ENCODE measurements at places on chromosomes 3 and 15.

DNA sequence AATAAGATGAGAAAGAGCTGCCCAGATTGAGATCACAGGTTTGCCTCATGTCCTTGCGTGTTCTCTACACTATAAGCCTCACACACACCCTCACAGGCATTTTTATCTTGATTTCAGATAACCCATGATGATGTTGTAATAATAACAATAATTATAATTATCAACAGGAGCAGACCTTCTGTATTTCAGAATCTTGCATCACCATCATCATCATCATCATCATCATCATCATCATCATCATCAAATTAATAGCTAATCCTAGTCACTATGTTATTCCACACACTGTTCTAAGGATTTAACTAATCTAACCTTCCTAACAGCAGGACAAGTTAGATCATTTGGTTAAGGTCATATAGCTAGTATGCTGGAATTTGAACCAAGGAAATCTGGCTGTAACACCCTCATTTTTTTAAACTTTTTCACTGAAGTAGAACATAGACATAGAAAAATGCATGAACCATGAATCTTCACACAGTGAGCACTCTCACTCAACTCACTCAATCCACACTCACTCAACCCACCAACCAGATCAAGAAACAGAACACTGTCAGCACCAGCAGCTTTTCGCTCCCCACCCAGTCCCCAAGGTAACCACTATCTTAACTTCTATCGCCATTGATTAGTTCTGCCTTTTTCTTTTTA lies 1.8 kb upstream of the SH2D7 start:
- DNase-seq, result no peak

- no peak for DNase-seq
Observed at GRCh38 chr3:2513986-2514385, 415.3 kb downstream of the CNTN4 start.

DNA sequence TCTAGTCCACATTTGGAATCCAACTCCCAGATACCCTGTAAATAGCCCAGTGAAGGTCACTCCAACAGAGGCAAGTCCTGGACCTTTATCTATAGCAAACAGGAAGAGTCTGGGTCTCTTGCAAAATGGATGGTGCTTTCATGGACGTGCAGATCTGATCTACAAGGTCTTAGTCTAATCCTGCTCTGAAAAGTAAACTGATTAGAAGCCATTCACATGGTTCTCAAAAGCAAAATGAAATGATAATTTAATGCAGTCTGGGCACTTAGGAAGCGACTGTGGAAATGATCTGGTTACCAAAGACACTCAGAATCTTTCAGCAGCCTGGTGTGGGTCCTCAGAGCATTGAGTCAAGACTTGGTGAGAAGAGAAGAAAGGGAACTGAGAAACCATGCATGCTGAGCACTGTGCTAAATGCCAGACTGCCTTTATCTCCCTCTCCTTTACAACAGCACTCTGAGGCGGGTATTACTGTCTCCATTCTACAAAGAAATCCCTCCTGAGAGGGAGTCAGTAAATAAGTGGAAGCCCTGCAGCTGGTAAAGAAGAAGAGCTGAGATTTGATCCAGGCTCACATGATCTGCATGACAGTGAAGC lies 29.0 kb downstream of the AQP9 start:
- no peak for DNase-seq

GRCh38 chr15:74682954-74683353 lies 12.9 kb downstream of the EDC3 start:
- DNase-seq, result peak; percentile 6

GRCh38 chr3:58034738-58035523 lies 26.7 kb downstream of the FLNB start:
- peak; percentile 59 for DNase-seq

DNA sequence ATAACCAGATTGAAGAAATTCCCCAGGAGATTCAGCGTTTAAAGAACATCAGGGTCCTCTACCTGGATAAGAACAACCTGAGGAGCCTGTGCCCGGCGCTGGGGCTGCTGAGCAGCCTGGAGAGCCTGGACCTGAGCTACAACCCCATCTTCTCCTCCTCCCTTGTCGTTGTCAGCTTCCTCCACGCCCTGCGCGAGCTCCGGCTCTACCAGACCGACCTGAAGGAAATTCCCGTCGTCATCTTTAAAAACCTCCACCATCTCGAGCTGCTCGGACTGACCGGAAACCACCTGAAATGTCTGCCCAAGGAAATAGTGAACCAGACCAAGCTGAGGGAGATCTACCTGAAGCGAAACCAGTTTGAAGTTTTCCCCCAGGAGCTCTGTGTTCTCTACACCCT lies 9.4 kb upstream of the LRRC34 start:
- DNase-seq, result no peak

DNA sequence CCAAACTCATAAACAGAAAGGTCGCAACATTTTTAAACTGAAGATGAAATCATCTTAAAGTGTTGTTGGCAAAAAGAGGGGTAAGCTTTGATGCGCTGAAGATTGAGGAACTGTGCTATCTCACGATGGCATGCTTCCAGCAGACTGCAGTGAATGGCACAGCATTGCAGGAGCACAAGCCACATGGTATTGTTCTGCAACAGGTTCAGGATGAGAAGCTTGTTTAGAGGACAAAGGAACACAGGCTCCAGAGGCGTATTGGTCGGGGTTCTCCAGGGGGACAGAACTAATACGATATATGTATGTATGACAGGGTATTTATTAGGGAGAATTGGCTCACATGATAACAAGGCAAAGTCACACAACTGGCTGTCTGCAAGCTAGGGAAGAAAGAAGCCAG lies 13.8 kb upstream of the PLD1 start:
- no peak for DNase-seq

DNA sequence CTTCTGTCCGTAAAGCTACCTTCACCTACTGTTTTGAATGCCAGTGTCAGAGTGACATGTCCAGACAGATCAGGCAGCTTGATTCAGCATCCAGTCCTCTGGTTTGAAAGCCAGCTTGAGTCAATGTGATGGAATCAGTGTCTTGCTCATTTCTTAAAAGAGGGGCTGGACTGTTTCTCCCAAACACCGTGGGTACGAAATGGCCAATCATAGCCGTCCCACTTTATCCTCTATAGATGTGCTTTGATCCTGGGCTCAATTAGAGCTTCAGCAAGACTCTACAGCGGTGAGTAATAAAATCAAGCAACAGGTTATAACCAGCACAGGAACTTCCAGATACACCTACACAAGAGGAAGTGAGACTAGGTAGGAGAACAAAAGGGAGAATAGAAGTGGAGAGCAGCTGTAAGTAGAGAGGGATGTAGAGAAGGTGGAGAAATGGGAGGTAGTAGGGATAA lies 17.0 kb upstream of the OR5K1 start:
- no peak for DNase-seq

GRCh38 chr3:125043599-125044151 lies 12.1 kb downstream of the HEG1 start:
- no peak for DNase-seq

- no peak for DNase-seq
Observed at GRCh38 chr3:128232376-128233178, 79.3 kb downstream of the EEFSEC start.

DNA sequence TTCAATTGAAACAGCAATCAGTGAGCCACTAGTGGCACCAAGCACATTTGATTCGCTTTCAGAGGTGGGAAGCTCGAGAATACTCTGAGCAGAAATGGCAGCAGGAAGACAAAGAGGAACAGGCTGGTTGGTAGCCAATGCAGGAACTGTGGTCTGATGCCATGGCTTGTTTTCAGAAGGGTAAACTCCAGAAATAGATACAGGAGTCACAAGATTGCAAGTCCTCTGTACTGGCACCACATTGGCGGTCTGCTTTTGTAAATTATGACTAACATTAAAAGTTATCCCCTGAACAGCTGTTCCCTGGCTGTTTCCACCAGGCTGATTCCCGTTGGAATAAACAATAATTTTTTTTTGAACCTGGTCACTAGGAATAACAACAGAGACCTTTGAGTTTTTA lies 35.5 kb downstream of the USF3 start:
- DNase-seq, result no peak

DNA sequence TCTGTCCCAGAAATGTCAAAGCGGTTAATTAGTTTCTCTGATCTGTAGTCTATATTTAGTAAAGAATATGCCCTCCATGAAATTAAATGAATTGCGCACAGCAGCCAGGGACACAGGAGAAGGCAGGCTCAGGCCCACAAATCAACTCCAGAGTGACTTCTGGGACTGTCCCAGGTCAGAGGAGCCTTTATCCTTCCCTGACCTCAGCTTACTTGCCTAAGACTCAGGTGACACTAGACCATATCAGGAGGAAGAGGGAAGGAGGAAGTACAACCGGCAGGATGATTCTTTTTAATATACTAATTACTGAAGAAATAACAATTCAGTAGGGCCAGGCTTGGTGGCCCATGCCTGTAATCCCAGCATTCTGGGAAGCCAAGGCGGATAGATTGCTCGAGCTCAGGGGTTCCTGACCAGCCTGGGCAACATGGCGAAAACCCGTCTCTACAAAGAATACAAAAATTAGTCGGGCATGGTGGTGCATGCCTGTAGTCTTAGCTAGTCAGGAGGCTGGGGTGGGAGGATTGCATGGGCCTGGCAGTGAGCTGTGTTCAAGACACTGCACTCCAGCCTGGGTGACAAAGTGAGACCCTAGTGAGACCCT lies 1.8 kb upstream of the GPR15 start:
- no peak for DNase-seq

DNA sequence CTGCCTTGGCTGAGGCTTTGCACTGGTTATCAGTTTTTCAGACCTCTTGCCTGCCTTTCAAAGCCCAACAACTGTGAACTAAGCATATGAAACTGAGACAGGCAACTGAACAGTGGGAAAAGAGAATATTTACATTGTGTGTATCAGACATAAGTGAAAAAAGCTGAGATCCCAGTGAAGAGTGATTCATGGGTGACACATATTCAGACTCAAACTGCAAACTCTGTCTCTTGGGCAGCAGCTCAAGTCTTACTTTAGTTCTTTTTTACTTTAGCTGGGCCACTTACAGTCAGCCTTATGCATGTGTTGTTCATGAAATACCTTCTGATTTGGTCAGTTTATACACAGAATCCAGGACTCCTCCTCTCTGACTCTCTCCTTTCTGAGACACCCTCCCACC lies 19.2 kb downstream of the SUCLG2 start:
- DNase-seq, result peak; percentile 12

DNA sequence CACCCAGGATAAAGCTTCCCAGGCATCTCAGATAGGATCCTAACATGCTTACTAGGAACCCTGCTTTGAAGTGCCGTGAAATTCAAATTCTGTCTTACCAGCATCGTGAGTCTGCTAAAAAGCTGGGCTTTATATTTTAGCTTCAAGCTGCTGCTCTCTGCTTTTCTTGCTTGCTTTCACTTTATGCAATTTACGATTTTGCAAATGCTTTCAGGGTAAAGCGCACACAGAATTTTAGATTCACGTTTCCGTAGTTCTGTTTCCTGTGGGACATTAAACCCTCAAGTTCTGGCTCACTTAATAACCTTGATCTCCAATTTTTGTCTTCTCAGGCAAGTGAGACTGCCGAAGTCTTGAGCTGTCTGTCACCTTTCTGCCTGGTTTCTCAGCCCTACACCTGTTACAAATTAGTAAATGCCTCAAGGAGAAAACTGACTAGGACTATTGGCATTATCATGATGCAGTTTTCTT lies 170.5 kb upstream of the TGFBR2 start:
- no peak for DNase-seq

DNA sequence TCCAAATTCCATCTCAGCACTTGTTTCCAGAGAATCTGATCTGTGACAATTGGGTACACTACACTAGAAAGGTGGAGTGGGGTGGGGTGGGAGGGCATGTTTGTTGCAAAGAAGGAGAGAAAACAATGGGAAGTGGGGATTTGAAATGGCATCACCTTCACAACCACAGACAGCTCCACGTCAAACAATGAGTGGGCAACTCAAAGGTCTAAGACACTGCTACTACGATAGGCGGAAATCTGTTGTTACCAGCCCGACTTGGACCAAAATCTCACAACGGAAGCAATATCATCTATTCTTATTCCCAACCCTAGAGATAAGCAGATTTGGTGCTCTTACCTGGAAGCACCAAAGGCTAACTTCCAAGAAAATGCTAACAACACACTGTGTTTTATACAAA lies 3.3 kb downstream of the CYP19A1 start:
- DNase-seq, result no peak
